ENCODE measurements at places on chromosomes 5 and 9.
A peak's percentile ranks its signal among the peaks of the same experiment; 100 is the strongest.

- DNase-seq: no peak
These were observed 6.5 kb downstream of the GLIS3 start for GRCh38 chr9:4293293-4293941.

DNA sequence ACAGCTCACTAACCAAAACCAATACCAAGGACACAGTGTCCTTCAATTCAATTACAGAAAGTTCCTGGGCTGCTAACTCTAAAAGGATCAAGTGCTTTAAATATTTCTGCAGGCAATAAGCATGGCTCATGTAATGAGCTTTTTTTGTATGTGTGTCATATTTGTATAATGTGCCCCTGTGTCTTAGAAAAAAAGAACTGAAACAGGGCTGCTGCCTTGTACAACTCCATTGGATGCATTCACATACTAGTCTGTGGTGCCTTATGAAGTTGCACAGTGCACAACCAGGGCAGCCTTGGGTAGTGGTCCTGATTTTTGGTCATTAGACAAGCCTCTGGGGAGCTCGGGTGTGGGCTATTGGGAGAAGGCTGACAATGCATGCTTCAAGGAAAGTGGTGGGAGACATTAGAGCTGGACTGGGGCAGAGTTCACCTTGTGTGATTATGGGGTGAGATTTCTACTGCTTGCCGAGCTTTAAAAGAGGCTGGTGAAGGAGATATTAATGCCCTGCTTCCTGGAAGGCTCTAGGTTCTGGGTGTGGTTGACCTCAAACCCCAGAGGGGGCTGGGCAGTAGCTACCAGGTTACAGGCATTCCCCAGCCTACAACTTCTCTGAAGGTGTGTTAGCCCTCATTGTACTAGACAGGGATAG, 3.6 kb upstream of the CPEB4 start:
- peak; percentile 75 for DNase-seq

GRCh38 chr9:89249001-89249400, 62.0 kb upstream of the CKS2 start:
- no peak for DNase-seq

DNA sequence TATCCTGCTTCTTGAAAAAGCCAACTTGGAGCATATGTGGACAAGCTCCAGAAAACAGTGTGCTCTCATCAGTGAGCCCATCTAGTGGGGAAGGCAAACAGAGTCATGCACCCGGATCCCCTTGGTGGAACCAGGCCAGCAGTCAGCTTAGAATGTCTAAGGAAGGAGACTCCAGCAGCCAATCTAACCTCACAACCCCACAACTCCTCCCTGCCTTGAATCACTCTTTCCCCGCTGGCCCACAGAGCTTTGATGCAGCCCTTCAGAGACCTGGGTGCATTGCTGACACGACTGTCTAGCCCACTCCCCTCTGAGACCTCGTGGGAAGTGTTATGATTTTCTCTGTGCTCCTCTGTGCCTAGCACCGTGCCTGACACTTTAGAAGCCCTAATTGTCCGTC, 623.7 kb downstream of the BNC2 start:
- DNase-seq: no peak

GRCh38 chr9:87518702-87519335, 21.2 kb downstream of the DAPK1 start:
- peak; percentile 63 for DNase-seq

GRCh38 chr9:124735121-124735520, 36.0 kb downstream of the NR6A1 start:
- DNase-seq: no peak

DNA sequence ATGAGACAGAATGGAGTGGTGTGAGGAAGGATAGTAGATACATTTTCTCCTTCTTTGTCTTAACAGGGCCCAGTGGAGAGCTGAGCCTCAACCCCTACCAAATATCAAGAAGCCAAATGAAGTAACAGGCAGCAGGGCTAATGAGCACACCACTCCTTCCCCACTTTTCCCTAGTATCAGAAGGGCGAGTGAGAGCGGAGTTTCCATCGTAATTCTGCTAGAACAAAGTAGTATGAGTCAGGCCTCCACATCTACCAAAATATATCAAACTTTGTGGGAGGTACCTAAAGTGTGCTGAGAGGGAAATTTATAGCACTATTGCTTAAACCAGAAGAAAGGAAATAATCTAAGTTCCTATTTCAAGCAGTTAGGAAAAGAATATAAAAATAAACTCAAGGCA, 769.0 kb upstream of the RGMB start:
- no peak for DNase-seq

- peak; percentile 49 for DNase-seq
These were observed 28.4 kb downstream of the PSAT1 start for GRCh38 chr9:78325343-78325742.

DNA sequence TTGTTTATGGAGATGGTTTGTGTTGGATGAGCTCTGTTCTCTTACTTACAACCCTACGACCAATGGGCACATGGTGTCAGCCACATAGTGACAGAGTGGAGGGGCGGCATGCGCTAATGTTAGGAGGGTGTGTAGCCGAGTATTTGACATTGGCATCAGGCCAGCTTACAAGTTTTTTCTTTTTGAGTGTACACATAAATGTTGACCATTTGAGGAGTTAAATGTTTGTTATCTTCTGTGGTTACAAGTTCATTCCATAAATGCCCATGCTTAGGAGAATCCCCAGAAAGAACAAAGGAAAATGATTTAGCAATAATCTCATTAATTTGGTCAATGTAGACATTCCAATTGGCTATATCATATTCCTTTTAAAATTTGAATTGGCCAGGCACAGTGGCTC, 180.1 kb upstream of the ELL2 start:
- DNase-seq: no peak

DNA sequence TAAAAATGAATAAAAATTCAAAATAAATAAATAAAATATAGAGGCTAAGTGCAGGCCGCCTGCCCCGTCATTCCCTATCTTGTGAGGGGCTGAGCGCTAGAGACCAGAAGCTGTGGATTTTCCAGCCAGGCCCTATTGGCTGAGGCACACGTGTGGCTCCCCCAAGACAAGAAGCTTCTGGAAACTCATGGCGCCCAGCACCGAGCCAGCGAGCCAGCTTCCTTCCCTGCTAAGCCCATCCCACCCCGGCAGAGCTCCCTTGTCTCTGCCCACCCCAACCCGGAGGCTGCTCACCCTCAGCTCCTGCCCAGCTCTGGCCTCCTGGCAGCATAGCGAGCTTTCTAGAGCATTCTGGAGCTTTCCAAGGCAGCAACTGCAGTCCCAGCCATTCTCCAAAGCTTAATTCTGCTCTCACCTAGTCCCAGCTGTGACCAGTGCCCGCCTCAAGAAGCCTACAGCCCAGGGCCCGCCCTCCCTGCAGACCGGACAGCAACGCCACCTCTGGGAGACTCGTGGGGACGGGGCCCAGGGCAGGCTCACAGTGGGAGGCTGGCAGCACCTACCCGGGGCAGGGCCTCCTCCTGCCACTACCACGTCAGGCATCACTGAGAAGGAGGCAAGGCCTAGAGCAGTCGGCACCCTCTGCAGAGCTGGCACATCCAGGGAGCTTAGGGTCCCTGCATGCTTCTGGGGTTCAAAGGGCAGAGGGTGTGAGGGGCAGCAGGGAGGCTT, 23.2 kb upstream of the TMEM250 start:
- no peak for DNase-seq

- no peak for DNase-seq
These were observed 19.3 kb upstream of the MAPK9 start for GRCh38 chr5:180311216-180311615.

GRCh38 chr5:97078958-97079743, 63.3 kb downstream of the LIX1 start:
- no peak for DNase-seq
